Subcutaneous preadipocyte (primary cell): ENCODE measurements at places on chromosomes 6 and 20. TPM values are rescaled to one million over a fixed set of nuclear protein-coding genes. Genes with fewer than 3 reads are reported as not detected.

HLA-DQB1 gene
- total RNA-seq = not detected in 2 replicates

AHI1 gene
- total RNA-seq = 18.0 and 26.0 TPM in 2 replicates

TNFRSF6B gene
- total RNA-seq = 8.2 and 10.7 TPM in 2 replicates

TMEM217 gene
- total RNA-seq = 1.8 and 2.9 TPM in 2 replicates

PXDC1 gene
- total RNA-seq = 38.7 and 41.9 TPM in 2 replicates

RIMS1 gene
- not detected in 2 replicates for total RNA-seq

WASF1 gene
- 9.9 and 11.7 TPM in 2 replicates for total RNA-seq

SLC22A2 gene
- total RNA-seq = not detected in 2 replicates

HLA-DRB1 gene
- under 0.01 TPM in 1 of 2 replicates, not detected in the other for total RNA-seq

PPIL1 gene
- 15.1 and 26.2 TPM in 2 replicates for total RNA-seq

PI3 gene
- total RNA-seq = not detected in 2 replicates

CD83 gene
- total RNA-seq = 1.8 and 3.9 TPM in 2 replicates

HSPA12B gene
- total RNA-seq = 0.98 and 1.8 TPM in 2 replicates

C6orf132 gene
- 4.5 and 5.5 TPM in 2 replicates for total RNA-seq

SIRPD gene
- total RNA-seq = not detected in 2 replicates

PTP4A1 gene
- total RNA-seq = 27.9 and 35.6 TPM in 2 replicates

MLIP gene
- total RNA-seq = not detected in 2 replicates

LTB gene
- not detected in 2 replicates for total RNA-seq

XKR7 gene
- not detected in 2 replicates for total RNA-seq

CFAP206 gene
- total RNA-seq = 0.20 and 0.37 TPM in 2 replicates

PGC gene
- not detected in 2 replicates for total RNA-seq

FNDC1 gene
- 0.20 and 0.37 TPM in 2 replicates for total RNA-seq

KCNK5 gene
- total RNA-seq = 0.37 and 0.39 TPM in 2 replicates

TMEM244 gene
- 0.78 TPM in 1 of 2 replicates, not detected in the other for total RNA-seq

PAX1 gene
- total RNA-seq = not detected in 2 replicates

NELFE gene
- 97.9 and 114 TPM in 2 replicates for total RNA-seq

ARG1 gene
- total RNA-seq = not detected in 2 replicates

STAU1 gene
- 51.1 and 57.5 TPM in 2 replicates for total RNA-seq

VIP gene
- not detected in 2 replicates for total RNA-seq

LHFPL5 gene
- not detected in 2 replicates for total RNA-seq

WFDC11 gene
- not detected in 2 replicates for total RNA-seq

SPATS1 gene
- not detected in 2 replicates for total RNA-seq

CD24 gene
- total RNA-seq = 0.20 TPM in 1 of 2 replicates, not detected in the other

CST7 gene
- not detected in 2 replicates for total RNA-seq

RWDD2A gene
- total RNA-seq = 1.5 and 2.2 TPM in 2 replicates
